NT2/D1 (cell line): ENCODE measurements at places on chromosomes 1 and 21.

DNA sequence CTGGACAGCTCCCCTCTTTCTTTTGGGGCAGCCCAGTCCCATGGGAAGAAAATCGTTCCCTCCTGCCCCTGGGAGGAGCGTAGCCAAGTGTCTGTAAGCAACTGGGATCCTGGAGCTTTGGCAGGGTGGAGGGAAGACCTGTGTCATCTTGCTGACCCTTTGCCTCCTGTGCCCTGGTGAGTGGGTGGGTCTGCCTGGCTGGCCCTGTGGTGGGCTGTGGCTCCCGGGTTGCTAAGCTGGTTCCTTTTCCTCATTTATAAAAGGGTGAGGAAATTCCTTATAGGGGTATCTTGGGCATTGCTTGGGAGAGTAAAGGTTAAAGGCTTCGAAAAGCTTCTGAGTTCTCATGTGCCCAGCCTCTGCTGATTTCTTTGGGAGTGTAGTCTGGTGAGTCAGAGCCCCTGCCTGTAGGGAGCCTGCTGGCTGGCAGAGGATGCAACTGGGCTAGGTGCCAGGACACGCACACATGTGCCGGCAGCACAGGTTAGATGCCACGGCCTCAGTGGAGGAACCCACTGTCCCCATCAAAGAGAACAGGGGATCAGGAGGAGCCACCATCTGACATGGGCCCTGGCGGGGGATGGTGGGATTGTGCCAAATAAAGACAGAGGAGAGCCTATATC, 85.2 kb downstream of the ARHGEF10L start:
- DNase-seq: no peak

GRCh38 chr1:162206749-162207635, 137.5 kb downstream of the NOS1AP start:
- no peak for DNase-seq

GRCh38 chr1:215114154-215114933, 31.8 kb downstream of the KCNK2 start:
- no peak for DNase-seq

DNA sequence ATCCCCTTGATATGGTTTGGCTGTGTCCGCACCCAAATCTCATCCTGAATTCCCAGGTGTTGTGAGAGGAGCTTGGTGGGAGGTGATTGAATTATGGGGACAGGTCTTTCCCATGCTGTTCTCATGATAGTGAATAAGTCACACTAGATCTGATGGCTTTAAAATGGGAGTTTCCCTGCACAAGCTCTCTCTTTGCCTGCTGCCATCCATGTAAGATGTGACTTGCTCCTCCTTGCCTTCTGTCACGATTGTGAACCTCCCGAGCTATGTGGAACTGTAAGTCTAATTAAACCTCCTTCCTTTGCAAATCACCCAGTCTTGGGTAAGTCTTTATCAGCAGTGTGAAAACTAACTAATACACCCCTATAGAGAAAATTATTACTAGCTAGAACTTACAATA, 959.5 kb upstream of the ADGRL2 start:
- DNase-seq: no peak

- no peak for DNase-seq
These were observed 50.6 kb upstream of the C1orf146 start for GRCh38 chr1:92167151-92167550.

DNA sequence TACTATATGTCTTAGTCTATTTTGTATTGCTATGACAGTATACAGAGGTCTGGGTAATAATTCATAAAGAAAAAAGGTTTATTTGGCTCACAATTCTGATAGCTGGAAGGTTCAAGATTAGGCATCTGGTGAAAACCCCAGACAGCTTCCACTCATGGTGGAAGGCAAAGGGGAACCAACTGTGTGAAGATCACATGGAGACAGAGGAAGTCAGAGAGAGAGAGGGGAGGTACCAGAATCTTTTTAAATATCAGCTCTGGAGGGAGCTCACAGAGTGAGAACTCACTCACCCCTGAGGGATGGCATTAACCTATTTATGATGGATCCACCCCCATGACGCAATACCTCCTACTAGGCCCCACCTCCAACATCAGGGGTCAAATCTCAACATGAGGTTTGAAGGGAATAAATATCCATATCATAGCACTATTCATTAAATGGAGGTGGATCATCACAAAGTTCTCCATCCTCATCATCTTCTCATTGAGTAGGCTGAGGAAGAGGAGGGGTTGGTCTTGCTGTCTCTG, 290.5 kb downstream of the DSCAM start:
- DNase-seq: no peak

- no peak for DNase-seq
These were observed 128.0 kb downstream of the ETS2 start for GRCh38 chr21:38933731-38934130.

GRCh38 chr1:78291418-78291817, 199.4 kb upstream of the PTGFR start:
- no peak for DNase-seq

GRCh38 chr1:46760558-46761166, 38.2 kb upstream of the CYP4B1 start:
- no peak for DNase-seq

GRCh38 chr1:111556325-111557037, 53.0 kb upstream of the ADORA3 start:
- no peak for DNase-seq

GRCh38 chr21:43361493-43362296, 65.2 kb downstream of the SIK1 start:
- no peak for DNase-seq

GRCh38 chr21:44748621-44749020, 37.2 kb upstream of the TSPEAR start:
- peak; percentile 92 for DNase-seq

- DNase-seq: no peak
These were observed 107.3 kb upstream of the POU3F1 start for GRCh38 chr1:38153778-38154470.

DNA sequence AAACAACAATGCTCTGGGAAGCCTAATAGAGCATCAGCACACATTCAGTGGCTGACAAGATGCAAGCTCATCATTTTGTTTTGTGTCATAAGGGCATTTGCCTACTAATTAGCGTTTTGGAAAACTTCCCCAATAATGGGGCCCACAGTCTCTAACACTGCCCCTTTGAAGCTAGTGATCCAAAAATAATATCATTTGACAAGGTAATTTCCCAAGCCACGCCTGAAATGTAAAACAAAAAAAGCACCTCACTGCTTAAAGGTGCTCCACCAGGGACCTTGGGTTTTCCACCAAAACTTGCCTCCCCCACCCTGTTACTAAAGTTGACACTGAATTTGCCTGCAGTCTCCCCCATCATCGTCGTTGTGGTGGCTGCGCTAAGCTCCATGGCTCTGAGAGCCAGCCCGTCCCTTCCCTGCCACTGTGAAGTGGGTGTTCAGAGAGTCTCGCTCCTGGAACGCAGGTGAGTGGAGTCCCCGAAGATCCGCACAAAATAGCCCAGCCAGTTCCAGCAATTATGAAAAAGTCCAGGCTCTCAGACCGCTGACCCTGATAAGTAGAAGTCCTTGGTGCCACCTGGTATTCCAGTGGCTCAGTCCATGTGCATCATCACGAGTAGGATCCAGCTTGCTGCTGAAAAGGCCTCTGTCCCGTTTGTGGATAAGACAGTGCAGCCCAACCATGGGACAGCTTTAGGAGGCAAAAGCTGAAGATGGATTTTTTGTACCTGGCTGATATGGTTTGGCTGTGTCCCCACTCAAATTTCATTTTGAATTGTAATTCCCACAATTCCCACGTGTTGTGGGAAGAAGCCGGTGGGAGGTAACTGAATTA, 52.2 kb downstream of the RAB3GAP2 start:
- DNase-seq: no peak

DNA sequence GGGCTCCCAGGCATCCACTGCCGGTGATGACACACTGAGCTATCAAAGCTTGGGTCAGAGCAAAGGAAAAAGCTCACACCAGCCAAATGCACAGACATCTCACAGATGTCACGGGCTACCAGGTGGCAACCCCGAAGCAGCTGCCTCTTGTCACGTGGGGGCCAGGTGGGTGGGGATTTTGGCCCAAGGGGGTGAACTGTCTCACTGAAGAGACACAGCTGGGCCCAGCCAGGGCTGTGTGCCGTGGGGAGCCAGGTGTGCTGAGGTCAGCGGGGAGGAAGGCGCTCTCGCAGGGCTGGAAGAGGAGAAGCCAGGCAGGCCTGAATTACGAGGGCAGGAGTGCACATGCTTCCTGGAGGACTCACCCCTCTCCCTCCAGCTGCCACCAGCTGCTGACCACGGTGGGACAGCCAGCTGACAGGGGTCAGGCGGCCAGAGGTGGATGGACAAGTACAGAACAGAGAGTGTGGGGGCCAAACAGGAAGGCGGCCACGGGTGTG, 32.4 kb downstream of the KCNN3 start:
- no peak for DNase-seq

DNA sequence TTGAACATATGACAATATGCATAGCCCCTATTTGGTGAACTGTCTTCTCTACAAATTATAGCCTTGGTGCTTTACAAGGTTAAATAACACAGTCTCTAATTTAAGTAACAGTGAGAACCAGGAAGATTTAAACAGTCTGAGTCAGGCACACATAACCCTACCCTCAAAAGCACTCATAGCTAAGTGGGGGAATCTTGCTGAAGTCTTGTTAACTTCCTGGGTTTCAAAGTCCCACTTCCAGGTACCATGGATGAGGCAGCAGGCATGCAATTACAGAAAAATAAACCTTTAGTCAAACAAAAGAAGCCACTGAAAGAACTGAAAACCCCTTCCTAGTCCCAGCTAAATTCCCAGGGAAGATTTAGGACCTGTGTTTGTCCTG, 147.6 kb downstream of the PBX1 start:
- DNase-seq: no peak

GRCh38 chr1:207752456-207752998, 673 bp downstream of the CD46 start:
- no peak for DNase-seq

GRCh38 chr1:92306020-92306419, 7.2 kb downstream of the RPAP2 start:
- DNase-seq: no peak

GRCh38 chr1:5744911-5745799, 247.1 kb downstream of the NPHP4 start:
- DNase-seq: no peak

DNA sequence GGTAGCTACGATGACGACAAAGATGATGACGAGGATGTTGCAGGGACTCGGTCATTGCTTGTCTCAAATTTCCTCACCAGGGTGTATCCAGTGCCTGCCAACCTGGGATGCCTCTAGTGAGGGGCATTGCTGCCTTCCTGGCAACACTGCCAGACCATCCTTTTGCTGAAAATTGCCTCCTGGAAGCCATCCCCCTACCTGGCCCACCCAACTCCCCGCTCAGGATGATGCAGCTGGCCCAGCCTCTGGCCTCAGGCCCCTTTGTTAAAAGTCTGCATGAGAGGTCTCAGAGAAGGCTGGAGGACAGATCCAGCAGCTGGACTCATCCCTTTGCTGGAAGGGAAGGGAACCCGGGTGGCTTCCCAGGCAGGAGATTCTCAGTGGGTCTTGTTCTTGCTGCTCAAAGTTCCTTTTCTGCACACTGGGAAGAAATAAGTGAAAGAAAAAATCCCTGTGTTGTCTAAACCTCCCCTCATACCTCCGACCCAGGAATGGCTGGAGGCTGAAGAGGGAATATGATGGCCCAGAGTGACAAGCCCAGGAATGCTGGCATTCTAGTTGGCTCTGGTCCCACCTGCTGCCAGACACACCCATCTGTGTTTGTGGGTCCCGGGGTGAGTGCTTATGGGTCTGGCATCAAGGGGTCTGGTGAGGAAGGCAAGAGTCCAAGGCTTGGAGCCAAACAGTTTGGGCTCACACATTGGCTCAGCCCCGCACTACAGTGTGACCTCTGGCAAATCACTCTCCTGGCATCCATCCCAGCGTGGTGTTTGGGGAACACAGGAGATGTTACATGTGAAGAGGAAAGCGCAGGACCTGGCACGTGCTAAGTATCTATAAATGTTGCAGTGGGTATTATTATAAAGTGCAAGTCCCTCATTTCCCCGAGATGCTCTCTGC, 6.7 kb upstream of the FNDC5 start:
- no peak for DNase-seq

GRCh38 chr1:192573499-192573898, 2.1 kb upstream of the RGS1 start:
- no peak for DNase-seq

- no peak for DNase-seq
These were observed 37.0 kb downstream of the ZBTB8B start for GRCh38 chr1:32501865-32502264.

- peak; percentile 33 for DNase-seq
These were observed at the start of gene AK5 for GRCh38 chr1:77281491-77282186. TSS of gene AK5 (plus strand) at chr1:77282019. CDS start at chr1:77282314, 295 bp downstream.

DNA sequence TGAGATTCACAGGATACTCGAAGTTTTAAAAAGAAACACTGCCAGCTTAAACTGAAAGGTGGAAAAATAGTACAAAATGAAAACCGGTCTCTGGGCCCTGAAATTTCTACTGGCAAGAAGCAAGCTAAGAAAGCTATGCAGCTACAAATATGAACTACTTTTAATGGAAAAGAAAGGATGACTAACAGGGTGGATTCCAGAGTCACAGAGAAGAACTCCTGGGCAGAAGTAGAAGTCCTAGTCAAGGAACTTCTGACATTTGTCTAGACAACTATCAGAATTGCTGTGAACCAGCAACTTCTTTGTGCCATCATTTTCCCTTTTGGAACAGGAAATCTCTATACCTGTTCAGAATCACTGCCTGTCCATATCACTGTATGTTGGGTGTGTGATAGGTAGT, 38.1 kb downstream of the CD160 start:
- no peak for DNase-seq

GRCh38 chr1:51648180-51649109, 31.6 kb downstream of the OSBPL9 start:
- DNase-seq: no peak

- no peak for DNase-seq
These were observed 36.7 kb upstream of the KIRREL1 start for GRCh38 chr1:157956732-157957131.

GRCh38 chr1:202593845-202594244, 116.4 kb downstream of the SYT2 start:
- no peak for DNase-seq

DNA sequence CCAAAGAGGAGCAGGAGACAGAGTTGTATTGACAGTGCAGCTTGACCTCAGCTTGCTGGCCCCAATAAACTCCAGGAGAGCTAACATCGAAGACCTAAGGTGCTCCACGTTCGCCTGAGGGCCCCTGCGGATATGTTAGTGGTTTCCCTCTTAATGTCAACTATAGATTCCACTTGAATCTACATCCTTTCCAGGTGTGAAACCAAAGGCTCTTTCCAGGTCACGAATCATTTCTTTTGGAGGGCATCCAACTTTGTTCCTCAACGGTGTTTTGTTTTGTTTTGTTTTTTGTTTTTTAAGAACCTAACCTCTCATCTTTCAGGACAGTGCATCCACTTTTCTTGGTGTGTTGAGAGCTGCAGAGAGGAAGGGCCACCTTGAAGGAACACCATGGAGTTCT, 267.6 kb upstream of the SGIP1 start:
- no peak for DNase-seq
